Left colon (tissue), 2 donors: ENCODE measurements at places on chromosomes 1 and 21. TPM values are rescaled to one million over a fixed set of nuclear protein-coding genes. Genes with fewer than 3 reads are reported as not detected.

The IGSF8 gene
- 57.6 TPM for total RNA-seq

The C1orf141 gene
- not detected for total RNA-seq

The ABL2 gene
- 11.1 TPM for total RNA-seq

The PPP1R15B gene
- 61.4 TPM for total RNA-seq

The ATAD3C gene
- 0.87 TPM for total RNA-seq

The DARS2 gene
- 24.3 TPM for total RNA-seq

The TMEM200B gene
- 1.3 TPM for total RNA-seq
